ENCODE measurements at places on chromosomes 7 and 10.

DNA sequence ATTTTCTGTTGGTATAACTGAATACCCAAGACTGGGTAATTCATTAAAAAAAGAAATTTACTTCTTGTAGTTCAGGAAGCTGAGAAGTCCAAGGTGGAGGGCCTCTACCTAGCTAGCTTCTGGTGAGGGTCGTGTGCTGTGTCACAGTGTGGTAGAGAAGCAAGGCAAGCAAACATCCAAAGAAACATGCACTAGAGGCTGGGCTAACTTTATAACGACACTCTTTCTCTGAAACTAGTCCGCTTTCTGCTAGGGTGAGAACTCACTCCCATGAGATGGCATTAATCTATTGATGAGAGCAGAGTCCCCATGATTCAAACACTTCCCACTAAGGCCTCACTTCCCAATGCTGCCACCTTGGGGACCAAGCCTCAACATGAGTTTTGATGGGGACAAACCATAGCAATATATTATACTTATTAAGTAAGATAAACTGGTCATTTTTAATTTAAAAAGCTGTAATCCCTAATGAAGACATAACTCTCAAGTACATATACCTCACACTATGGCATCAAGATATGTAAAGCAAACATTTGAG, 50.8 kb downstream of the PHYHIPL start:
- DNase-seq, result peak; percentile 16

- no peak for DNase-seq
Measured at GRCh38 chr7:157900011-157900410, 563.2 kb downstream of the DNAJB6 start.

- no peak for DNase-seq
Measured at GRCh38 chr10:30357075-30357801, 8.2 kb upstream of the MTPAP start.

DNA sequence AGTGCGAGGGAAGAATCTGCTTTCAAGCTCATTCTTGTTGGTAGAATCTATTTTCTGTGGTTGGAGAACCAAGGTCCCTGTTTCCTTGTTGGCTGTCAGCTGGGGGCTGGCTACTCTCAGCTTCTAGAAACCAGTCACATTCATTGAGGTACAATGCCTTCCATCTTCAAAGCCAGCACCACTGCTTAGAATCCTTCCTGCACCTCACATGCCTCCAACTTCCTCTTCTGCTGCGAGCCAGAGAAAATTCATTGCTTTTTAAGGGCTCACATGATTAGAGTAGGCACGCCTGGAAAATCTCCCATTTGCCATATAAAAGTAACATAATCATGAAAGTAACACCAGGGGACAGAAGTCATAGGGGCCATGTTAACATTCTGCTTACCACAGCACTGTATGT, 28.7 kb downstream of the TES start:
- DNase-seq, result no peak

DNA sequence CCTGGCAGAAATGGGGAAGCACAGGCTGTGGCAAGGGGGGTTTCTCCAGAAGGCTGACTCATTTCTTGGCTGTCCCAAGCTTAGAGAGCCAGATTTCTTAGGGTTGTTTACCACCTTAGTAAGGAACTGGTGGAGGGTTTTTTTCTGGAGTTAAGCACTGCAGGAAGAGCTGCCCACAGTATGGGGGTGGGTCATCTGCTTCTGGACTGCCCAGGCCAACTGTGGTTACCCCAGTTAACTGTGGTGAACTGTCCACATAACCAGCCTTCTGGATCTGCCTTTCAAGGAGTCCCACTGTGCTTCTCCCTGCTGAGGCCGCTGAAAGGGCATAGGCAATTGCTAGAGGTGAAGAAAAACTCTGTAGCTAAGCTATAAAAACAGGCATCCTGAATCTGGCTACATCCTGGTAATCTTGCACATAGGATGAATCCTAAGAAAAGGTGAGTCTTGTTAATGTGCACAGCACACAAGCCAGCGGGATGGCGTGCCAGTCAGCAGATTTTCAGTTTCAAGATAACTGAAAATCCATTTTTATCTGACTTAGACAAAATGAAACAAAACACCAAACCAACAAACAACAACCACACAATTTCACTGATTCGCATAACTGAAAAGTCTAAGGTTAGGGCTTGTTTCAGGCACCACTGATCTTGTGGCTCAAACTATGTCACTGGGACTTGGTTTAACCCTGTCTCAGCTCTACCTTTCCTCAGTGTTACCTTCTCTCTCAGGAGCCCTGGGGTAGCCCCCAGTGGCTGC, 21.6 kb upstream of the TSPAN33 start:
- DNase-seq, result no peak

GRCh38 chr7:121376979-121377378, 19.1 kb downstream of the FAM3C start:
- no peak for DNase-seq

- DNase-seq, result no peak
Measured at GRCh38 chr7:146683439-146683838, 566.8 kb downstream of the CNTNAP2 start.

GRCh38 chr7:79971058-79971457, 163.6 kb upstream of the GNAI1 start:
- no peak for DNase-seq

DNA sequence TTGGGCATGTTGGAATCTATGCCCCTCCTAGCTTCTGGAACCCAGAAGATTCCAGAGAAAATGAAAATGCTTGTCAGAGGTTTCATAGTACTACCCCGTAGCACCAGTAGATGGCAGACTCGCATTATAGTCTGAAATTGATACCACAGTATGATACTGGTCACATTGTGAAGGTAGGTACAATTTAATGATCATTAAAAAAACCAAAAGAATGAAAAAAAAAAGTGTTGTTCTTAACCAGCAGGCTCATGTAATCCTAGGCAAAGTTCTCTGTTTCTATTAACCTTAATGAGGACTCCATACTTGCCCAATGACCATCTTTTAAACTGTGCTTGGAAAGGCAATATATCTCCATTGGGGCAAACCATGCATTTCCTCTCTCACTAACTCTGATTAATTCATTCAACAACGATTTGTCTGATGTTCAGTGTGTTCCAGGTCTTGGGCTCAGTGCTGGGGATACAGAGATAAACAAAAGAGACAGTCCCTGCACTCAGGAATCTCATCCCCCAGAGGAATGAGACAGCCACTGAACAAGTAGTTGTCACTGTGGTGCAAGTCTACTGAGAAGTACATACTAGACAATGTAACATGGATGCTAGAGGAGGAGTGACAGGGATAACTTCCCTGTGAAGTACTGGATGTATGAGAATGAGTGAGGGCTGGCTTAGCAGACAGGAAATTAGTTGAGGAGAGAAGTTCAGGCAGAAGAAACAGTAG, 223.5 kb upstream of the PHYHIPL start:
- peak; percentile 70 for DNase-seq

- DNase-seq, result no peak
Measured at GRCh38 chr7:1946025-1946772, 276.1 kb downstream of the ELFN1 start.

DNA sequence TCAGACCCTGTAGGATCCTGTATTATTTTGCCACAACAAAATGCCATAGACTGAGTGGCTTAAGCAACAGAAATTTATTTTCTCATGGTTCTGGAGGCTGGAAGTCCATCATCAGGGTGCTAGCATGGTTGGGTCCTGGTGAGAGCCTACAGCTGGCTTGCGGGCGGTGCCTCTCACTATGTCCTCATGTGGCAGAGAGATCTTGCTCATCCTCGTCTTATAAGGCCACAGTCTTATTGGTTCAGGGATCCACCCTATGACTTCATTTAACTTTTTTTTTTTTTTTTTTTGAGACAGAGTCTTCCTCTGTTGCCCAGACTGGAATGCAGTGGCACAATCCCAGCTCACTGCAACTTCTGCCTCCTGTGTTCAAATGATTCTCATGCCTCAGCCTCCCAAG, 90.9 kb downstream of the LSM5 start:
- no peak for DNase-seq

- DNase-seq, result no peak
Measured at GRCh38 chr7:116632384-116632783, 39.6 kb upstream of the MET start.

DNA sequence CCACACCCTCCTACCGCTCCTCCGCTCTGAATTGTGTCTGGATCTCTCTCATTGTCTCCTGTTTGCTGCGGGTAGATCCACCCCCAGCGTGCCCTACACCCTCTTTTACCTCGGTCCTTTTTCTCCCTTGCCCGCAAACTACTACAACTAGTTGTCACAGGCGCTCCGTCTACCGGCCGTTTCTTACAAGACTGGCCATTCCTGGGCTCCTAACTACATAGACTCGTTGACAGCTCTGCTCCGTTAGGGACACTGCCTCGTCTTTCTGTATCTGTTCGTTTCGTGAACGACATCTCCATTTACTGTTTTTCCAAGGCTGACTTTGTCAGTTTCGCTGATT, 786 bp downstream of the TAF3 start:
- peak; percentile 19 for DNase-seq

GRCh38 chr7:137696376-137696775, 150.4 kb downstream of the DGKI start:
- DNase-seq, result no peak

DNA sequence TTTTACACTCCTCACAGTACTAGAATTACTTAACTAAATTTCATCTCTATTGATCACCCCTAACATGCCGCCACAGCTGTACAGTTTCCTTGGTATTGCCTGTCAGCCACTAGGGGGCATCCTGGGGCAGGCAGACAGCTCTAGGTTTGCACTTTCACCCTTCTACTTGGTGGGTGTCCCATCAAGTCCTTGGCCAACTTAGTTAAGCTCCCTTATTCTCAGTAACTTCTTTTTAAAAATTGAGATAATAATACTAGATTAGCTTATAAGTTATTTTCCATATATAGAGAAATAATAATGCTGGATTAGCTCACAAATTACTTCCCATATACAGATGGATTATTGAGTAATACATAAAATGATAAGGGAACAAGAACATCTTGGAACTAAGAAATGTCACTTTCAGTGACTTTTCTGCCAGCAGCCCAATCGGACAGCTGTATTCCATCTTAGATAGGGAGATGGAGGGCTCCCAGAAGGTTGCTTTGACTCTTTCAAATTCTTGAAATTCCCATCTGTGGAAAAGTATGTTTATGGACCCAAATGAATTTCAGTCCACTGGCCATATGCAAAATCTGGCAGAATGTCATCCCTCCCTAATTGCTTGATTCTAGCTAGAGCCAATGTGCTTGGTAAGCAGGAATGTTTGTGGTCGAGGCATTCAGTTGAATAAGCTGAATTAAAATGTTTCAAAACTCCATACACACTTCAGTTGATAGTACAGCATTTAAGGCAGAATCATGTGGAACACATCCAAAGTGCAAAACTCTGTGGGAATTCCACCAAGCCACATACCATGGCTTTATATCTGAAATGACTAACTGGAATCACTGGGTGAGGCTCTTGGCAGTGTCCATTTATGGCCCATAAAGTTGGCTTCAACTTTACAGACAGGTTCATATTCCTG, 309.7 kb downstream of the CSTF2T start:
- DNase-seq, result peak; percentile 12

DNA sequence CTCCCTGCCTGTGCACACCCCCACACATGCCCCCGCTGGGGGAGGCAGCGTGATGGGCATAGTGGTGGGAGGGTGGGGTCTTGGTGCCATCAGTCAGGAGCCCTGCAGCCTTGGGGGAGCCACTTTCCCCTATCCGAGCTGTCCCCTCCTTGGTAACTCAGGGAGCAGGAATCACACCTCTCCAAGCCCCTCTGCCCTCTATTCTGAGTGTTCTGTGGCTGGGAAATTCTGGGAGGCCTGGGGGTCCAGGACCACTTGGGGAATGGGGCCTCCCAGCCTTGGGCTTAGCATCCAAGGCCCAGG, 11.3 kb downstream of the DPYSL4 start:
- no peak for DNase-seq

- peak; percentile 24 for DNase-seq
Measured at GRCh38 chr10:121942749-121943416, 15.1 kb upstream of the ATE1 start.

DNA sequence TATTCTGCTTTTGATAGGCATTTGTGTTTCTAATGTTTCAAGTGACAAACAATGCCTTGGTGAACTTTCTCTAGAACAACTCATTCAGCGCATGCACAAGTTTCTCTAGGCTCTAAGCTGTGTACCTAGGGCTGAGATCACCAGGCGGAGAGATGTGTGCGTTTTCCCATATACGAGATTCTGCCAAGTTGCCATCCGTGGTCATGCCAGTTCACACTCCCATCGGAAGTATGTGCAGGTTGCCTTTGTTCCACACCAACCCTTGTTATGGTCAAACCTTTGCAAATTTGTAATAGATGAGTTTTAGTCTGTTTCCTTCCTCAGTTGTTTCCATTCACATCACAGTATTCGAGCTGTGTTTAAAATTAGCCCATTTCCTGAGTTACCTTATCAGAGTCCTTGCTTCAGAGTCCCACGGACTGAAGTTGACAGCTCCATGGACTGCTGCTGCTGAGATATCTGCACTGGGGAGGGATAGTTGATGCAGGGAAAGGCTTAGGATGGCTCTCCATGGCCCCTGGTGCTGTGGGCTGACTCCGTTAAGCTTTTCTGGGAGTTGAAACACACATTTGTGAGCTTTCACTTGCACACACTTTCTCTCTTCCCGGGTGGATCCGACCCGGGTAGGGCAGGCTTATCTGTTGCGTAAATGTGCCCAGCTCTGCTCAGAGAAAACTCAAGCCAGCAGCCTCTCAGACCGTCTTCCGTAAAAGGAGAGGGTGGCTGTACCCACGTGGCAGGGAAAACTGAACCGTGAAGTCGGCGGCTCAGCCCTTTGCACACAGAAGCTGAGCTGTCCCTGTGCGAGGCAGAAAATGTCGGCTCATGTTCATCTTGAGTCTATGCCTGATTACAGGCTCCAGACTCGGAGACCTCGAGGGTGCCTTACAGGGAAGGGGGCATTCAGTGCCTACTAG, 49.4 kb downstream of the HK1 start:
- peak; percentile 56 for DNase-seq

GRCh38 chr7:3042861-3043489, 692 bp downstream of the CARD11 start:
- DNase-seq, result no peak

- DNase-seq, result no peak
Measured at GRCh38 chr7:35533902-35534301, 161.0 kb downstream of the HERPUD2 start.

DNA sequence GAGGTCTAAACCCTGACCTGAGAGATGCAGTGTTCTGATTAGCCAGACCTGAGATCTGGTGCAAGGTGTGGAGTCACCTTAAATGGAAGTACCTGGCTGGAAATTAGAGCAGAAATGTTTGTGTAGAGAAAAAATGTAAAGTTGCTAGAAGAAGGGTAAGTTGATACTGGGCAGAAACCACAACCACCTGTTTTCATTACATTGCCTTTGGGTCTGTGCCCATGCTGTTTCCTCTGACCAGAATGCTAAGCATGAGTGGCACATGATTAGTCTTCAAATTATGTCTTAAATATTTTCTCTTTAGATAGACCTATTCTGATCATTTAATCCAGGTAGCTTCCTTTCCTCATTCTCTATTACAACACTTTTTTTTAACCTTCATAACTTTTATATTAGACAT, 69.0 kb downstream of the CASD1 start:
- no peak for DNase-seq

- no peak for DNase-seq
Measured at GRCh38 chr7:108094933-108095710, 35.0 kb downstream of the LAMB4 start.

DNA sequence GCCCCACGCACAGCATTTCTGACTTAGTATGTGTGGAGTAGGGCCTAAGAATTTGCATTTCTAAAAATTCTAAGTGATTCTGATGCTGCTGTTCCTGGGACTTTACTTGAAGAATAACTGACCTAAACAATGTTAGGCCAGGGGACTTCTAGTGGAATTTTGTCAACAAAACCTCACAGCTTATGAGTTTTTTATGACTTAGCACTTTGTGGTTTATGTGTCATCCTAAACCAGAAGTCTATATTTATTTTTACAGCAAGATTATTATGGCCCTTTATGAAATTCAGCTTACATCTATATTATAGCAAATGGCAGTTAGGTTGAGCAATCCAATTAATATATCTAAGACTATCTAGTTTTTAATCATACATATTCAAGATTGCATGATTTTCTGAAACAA, 24.6 kb upstream of the BET1 start:
- no peak for DNase-seq

All from putamen (tissue), 1 donor.